Placental epithelial cell (primary cell): ENCODE measurements at places on chromosomes 2 and 18. TPM values are rescaled to one million over a fixed set of nuclear protein-coding genes. Genes with fewer than 3 reads are reported as not detected.

Gene C1GALT1C1L
- 1.2 and 1.3 TPM in 2 replicates for total RNA-seq

Gene PLEKHA3
- 5.1 and 8.5 TPM in 2 replicates for total RNA-seq

Gene ADRA2B
- total RNA-seq, result 0.22 and 0.39 TPM in 2 replicates

Gene ADD2
- total RNA-seq, result not detected in 2 replicates
